ENCODE measurements at places on chromosomes 5 and 9. TPM values are rescaled to one million over a fixed set of nuclear protein-coding genes. Genes with fewer than 3 reads are reported as not detected.

The EEIG1 gene
- 41.3 TPM for total RNA-seq

The HDHD3 gene
- total RNA-seq: 18.2 TPM

The PCDHA2 gene
- under 0.01 TPM for total RNA-seq

The ARHGEF37 gene
- total RNA-seq: 29.1 TPM

The PKD2L2 gene
- total RNA-seq: not detected

The MLANA gene
- total RNA-seq: not detected

The OMD gene
- total RNA-seq: not detected

The LECT2 gene
- total RNA-seq: not detected

The GFI1B gene
- not detected for total RNA-seq

The GPR21 gene
- total RNA-seq: 1.3 TPM

The ITGA2 gene
- total RNA-seq: 35.0 TPM

The MSMP gene
- not detected for total RNA-seq

GRCh38 chr5:180810959-180811622 lies 8.5 kb upstream of the MGAT1 start:
- no peak for DNase-seq

DNA sequence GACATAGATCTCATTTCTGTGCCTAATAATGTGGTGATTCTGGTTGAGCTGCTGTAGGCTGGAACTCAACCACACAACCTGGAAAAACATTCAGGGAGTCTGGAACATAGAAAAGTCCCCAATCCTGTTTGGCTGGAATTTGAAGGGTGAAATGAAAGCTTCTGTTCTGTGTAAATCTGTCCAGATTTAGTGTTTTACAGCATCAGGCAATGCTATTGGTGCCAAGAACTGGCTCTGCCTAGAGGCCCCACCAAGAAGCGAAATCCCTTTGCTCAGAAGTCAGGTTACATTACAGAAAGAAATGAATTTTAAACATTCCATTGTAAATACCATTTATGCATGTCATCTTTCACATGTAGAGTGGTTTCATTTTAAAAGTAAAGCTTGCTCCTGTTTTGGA lies 56.3 kb downstream of the TMEM174 start:
- DNase-seq: peak; percentile 31

- DNase-seq: no peak
Measured at GRCh38 chr9:133023117-133023890, 7.5 kb upstream of the GTF3C5 start.

GRCh38 chr9:124206391-124206790 lies 51.4 kb upstream of the NEK6 start:
- no peak for DNase-seq

DNA sequence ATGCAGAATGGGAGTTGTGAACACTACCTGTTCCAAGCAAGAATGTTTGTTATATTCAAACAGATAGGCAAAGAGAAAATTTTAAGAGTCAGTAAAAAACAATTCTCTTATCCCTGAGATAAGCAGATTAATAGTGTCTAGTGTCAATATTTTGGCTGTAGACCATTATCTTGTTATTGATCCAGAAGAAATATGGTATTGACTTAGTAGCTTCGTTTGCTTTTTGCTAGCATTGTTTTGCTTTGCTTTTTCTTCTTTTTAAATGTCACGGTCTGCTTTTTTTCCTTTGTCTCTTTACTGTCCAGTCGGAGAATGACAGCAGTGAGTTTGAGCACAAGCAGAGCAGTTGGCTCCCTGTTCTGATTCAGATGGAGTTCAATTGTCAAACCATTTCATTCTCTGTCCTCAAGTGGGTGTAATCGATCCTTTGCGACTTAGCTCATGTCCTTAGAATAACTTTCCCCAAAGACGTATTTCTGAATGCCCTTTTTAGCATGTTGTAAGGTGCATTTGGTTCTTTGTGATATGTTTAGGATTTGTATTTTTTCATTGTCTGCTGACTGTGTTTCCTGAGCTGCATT lies 29.3 kb downstream of the FUBP3 start:
- DNase-seq: no peak

DNA sequence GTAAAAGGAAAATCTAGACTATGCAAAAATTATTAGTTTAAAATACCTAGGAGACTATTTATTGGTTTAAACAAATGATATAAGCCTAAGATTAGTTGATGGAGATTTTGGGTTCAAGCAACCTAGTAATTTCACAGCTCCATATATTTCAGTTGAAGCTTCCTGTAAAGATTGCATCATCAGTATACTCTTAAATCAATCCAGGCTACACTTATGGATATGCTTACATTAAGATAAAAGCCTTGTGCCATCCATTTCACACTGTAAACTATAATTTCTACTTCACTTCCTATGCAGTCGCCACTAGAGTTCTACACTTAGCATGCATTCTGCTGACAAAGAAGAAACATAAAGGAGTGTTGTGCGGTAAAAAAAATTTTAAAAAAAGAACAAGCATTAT lies 7.3 kb upstream of the LIX1 start:
- no peak for DNase-seq

DNA sequence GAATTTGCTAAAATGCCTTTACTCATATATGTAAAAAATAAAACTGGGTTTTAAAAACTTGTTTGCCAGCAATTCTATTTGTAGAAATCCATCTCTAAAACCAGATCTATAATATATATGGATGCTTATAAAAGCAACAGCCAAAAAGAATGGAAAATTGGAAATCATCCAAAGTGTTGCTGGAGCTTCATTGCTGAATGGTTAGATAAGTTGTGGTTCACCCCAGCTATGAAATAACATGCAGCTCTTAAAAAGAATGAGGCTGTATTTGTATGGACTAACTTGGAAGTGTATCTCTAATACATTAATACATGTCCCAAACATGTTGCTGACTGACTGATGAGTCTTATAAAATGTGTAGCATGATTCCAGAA lies 76.2 kb downstream of the STK10 start:
- DNase-seq: peak; percentile 59

GRCh38 chr5:135426102-135427082 lies 20.8 kb downstream of the DCANP1 start:
- peak; percentile 68 for DNase-seq

- no peak for DNase-seq
Measured at GRCh38 chr5:131677115-131677514, 42.1 kb upstream of the RAPGEF6 start.

GRCh38 chr9:118577121-118577520 lies 792.1 kb downstream of the BRINP1 start:
- peak; percentile 76 for DNase-seq

DNA sequence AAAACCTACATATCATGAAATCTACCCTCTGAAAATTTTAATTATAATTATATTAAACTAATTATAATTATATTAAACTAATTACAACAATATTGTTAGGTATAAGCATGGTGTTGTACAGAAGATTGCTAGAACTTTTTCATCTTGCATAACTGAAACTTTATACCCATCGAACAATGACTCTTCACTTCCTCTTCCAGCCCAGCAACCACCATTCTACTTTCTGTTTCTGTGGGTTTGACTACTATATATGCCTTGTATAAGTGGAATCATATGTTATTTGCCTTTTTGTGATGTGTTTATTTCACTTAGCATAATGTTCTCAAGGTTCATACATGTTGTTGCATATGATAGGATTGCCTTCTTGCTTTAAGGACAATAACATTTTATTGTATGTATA lies 274.2 kb upstream of the CCNH start:
- no peak for DNase-seq

DNA sequence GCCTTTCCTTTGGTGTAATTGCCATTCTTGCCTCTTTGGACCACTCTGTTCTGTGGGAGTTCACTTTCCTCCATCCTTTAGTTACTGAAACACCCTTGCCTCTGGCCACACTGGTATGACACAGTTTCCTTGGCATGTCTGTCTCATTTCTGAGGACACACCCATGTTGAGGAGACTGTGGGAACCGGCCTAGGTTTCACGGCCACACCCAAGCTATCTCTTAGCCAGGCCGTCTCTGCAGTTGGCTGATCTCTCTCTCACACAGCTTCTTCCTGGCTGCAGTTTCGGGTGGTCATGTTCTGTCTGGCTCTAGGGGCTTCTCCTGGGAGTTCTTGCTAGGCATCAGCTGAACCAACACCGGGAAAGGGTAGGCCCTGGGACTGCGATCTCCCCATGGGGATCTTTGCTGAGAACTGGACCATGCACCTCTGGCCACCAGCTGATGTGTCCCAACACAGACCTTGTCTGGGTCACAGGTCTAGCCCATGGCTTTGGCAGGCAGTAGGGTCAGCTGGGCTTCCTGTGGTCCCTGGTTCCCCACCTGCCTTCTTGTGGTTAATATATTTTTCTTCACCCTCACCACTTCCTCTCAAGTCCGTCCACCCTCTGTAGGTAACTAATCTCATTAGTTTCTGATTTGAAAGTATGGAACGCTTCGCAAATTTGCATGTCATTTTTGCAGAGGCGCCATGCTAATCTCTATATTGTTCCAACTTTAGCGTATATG lies 24.9 kb downstream of the ARHGEF37 start:
- peak; percentile 100 for DNase-seq

GRCh38 chr9:8392866-8393265 lies 593.3 kb upstream of the DMAC1 start:
- DNase-seq: no peak

DNA sequence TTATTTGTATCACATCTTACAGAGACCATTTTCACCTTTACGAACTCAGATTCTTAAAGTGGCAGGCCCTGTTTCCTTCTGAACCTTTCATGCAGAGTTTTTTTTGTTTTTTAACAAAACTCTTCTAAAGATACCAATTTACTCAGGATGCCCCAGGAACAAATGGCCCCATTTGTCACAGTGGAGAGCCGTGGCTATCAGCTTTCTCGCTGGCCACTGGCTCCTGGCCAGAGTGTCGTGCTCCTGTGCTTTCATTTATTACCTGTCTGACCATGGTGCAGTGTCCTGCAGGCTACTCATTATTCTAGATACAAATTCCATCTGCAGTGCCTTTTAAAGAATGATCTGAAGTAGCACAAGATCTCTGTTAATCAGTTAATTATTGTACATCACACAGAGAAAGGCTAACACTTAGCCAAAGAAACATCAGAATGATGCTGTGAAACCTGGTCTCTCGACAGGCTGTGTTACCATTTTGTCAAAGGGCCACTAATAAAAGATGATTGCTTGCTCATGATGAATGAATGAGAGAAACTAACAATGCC lies 27.8 kb downstream of the ADRA1B start:
- DNase-seq: no peak

DNA sequence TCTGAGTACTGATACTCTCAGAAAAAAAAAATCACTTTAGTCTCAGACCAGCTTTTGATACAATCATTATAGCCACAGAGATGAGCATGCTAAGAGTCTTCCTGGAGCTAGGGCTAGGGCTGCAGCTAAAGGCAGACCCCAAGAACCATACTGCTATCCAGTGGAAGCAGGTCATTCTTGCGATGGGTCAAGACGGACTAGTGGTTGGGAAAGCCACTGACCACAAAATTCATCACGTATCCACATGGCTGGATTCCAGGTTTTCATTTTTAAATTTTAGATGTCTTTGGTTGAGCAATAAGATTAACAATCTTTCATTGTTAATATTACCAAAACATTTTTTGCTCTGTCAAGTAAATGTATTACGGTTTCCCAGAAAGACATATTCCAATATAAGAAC lies 598.1 kb downstream of the DNAH5 start:
- DNase-seq: no peak

- DNase-seq: no peak
Measured at GRCh38 chr9:124870723-124871122, 8.8 kb downstream of the ARPC5L start.

DNA sequence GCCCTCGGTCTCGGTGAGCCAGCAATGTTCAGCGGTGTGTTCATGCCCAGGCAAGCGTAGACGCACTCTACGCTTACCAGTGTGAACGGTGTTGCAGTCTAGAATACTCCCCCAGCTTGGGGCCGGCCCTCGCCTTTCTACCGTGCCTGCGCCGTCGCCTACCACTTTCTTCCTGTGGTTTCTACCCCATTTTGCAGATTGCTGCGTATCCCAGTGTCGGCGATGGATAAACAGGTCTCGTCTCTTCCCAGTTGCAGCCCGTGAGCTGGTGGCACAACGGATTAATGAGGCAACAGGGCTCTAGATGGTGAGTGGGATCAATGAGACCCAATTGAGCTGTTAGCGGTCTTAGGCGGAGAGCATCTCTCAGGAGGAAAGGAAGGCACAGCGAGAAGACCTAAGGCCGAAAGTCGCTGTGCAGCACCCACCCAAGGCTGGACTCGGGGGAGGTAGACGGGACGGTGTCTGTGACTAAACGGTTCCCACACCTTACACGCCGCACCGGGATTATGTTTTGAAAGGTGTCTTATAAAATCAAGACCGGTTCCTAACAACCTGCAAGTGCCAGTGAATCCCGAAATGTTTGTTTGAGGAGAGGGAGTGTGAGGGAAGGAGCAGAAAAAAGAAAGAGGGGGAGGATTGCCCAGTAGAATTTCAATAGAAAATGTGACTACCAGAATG lies 5.8 kb downstream of the OTP start:
- peak; percentile 27 for DNase-seq

GRCh38 chr9:134052941-134053340 lies 14.9 kb downstream of the BRD3 start:
- no peak for DNase-seq

DNA sequence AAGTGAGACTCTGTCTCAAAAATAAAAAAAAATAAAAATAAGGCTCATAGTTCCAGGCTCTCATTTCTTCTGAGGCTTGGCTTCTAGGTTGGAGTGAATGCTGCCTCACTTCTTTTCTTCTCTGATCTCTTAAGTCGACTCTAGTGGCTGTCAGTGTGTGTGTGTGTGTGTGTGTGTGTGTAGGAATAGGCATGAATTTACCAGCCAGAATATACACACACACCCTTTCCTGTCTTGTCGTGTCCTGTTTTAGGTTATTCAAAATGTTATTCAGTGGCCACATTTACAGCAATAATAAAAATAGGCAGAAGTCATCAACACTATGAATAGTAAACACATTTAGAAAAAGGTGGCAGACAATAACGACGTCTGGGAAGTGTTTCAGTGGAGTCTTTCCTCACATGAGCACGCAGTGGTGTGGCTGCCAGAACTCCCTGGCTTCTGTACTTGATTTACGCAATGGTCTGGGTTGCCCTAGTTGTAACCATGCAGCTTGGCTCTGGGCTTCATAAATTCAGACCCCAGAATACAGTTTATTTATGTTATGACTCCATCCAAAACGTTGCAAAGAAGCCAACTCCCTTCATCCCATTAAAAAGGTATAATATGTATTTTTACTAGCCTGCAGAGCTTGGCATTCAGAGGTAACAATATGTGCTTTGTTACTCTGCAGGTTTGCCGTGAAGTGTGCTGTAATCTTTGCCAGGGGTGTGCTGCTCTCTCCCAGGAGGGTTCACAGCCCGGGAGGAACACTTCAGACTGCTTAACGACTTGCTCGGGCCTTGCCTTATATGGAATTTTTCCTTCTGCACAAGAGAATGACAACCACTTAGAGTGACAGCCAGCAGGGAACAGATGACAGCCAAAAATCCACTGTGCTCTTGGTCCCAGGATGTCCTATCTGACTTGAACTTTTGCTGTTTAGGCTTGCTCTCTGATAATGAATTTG lies 34.4 kb upstream of the PALM2AKAP2 start:
- DNase-seq: peak; percentile 30
